ENCODE measurements at places on chromosomes 13 and 19.

- DNase-seq = no peak
These were observed 472.3 kb downstream of the KLF12 start for GRCh38 chr13:73661687-73662425.

DNA sequence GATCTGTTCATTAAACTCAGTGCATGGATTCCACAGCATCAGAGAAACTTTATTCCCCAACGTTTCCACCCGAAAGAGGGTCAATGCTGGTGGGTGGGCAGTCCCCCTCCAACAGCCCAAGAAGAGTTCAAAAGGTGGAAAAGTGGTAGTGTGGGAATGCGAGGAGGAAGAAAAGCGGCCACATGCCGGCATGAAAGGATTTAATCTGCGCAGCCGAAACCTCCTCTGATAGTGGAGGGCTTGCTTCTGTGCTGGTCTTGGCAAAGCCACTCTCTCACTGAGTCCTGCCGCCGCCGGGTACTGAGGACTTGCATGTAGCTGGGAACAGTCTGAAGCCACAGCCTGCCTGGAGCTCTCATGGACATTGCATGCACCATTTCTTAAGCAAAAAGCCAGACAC is 136.2 kb upstream of the ZNF536 start:
- DNase-seq = peak; percentile 73

GRCh38 chr13:24672141-24673132 is 7.8 kb upstream of the ATP12A start:
- peak; percentile 31 for DNase-seq

DNA sequence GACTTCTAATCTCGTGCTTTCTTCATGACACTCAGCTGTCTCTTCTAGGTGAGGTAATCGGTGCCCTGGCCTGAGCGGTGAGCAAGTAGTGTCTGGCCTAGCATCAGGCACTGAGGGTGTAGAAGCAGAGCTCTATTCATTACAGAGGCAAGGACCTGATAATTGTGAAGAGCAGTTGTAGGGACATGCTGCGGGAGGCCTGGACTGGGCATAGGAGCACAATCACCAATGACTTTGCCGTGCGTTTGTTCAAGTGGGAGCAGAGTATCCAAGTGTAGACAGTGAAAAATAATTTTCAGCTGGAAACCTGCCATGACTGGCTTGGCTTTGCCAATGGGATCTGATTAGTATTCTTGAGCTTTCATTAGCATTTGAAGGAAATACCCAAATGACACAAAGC is 32.1 kb upstream of the DCLK1 start:
- no peak for DNase-seq

- DNase-seq = peak; percentile 55
These were observed 16.2 kb upstream of the AP1M2 start for GRCh38 chr19:10603084-10603872.

Data from tongue (tissue), 3 donors.